ENCODE measurements at places on chromosomes 13 and 19.
A peak's percentile ranks its signal among the peaks of the same experiment; 100 is the strongest.

DNA sequence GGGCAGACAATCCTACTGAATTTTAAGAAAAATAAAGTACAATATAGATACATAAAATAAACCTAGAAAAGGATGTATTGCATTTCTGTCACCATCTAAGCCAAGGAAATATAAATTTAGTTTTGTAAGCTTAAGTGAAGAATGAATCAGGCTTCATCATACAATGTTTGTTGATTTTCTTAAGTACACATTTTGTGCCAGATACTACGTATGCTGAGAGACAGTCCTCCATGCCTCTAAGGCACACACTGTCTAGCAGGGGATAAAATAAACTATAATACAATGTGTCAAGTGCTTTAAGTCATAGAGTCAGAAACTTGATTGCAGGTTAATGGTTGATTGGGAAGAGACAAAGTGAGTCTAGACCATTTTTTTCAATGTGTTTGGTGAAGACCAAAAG, 465.7 kb downstream of the TBC1D4 start:
- DNase-seq, result no peak

- DNase-seq, result no peak
Measured at GRCh38 chr19:45469945-45470761, 2.4 kb downstream of the FOSB start.

GRCh38 chr19:5228932-5229777, 111.5 kb downstream of the PTPRS start:
- DNase-seq, result no peak

DNA sequence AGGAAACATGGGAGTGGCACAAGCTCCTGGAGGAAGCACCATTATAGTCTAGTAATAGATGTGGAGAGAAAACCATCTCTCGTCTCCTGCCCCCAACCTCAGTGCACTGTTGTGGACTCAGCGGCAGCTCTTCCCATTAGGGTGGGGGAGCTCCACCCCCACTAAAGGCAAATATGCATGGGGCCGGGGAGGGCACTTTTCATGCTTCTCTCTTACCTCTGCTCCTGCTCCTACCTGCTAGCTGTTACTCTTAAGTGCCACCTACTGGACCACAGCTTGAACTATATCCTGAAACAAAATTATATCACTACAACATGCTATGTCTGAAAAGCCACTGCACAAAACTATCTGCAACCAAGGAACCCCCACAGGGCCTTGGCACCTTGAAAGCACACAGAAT, 112.6 kb upstream of the DACH1 start:
- DNase-seq, result no peak

GRCh38 chr13:90997951-90998350, 349.5 kb upstream of the MIR17HG start:
- no peak for DNase-seq

GRCh38 chr19:49567861-49568441, 12.4 kb downstream of the NOSIP start:
- DNase-seq, result no peak

- DNase-seq, result no peak
Measured at GRCh38 chr13:23433171-23434153, at the start of gene SACS. SACS (minus strand) TSS chr13:23433702; CDS start chr13:23411239, 22,463 bp downstream.

DNA sequence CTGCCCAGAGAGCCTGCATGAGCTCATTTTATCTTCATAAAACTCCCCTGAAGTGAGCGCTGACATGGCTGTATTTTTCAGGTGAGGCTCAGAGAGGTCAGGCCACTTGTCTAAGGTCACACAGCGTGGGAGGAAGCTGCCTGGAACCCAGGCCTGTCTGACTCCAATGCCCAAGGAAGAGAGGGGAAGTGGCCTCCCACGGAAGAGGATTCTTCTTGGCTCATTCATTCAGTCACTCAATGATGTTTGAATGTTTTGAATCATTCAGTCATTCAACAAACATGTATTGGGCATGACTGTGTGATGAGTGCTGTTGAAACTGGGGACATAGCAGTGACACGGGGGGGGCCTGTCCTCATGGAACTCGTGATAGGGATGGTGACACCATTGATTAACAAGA, 12.0 kb downstream of the ACTL9 start:
- DNase-seq, result no peak

DNA sequence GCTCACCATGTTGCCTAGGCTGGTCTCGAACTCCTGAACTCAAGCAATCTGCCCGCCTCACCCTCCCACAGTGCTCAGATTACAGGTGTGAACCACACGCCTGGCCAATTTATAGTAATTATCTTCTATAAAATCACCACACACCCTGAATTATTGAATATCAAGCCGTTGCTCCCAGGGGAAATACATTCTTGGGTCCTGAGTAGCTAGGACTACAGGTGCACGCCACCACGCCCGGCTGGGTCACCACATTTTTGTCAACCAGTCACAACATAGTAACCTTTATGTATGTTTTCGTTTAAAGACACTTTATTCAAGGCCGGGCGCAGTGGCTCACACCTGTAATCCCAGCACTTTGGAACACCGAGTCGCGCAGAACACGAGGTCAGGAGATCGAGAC, 8.3 kb downstream of the CBLC start:
- DNase-seq, result no peak

- DNase-seq, result peak; percentile 68
Measured at GRCh38 chr13:35694549-35695447, 218.3 kb upstream of the MAB21L1 start.

- DNase-seq, result no peak
Measured at GRCh38 chr13:72025836-72026235, 158.8 kb upstream of the DACH1 start.

- no peak for DNase-seq
Measured at GRCh38 chr19:30148039-30148790, 206.2 kb downstream of the URI1 start.

DNA sequence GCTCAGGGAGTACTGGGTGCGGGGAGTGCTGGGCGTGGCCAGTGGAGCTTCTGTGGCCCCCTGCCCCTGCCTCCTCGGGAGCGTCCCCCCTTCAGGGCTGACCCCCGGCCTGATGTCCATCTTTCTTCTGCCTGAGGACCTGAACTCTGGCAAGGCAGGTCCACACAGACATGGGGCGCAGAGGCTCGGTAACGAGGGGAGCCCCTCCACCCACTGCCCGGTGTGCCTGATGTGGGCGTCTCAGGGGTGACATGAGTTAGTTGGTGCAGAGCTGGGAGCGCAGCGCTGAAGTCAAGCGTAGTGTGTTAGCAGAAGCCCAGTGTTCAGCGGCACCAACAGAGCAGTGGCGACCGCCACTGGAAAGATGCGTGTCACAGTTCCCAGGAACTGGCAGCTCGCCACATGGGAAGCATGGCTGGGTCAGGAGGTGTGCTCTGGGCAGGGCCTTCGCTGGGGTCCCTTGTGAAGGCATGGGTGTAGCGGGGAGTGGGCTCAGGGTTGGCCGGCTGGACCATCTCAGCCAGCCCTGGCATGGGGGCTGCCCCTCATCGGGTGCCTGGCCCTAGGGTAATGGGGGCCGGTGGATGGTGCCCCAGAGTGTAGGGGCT, 11.5 kb downstream of the THOP1 start:
- no peak for DNase-seq

DNA sequence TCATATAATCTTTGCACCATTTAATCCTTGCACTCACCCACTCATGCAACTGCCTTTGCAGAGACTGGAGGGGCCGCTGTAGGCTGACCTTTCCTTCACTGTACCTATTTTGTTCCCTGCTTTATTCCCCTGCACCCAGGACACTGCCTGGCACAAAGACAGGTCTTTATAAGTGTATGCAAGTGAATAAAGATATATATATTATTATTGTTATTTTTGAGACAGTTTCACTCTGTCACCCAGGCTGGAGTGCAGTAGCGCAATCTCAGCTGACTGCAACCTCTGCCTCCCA, 3.8 kb downstream of the ALOX5AP start:
- no peak for DNase-seq

- DNase-seq, result no peak
Measured at GRCh38 chr13:31638577-31638976, 100.7 kb upstream of the RXFP2 start.

GRCh38 chr13:76723551-76724232, 162.5 kb downstream of the KCTD12 start:
- no peak for DNase-seq

- no peak for DNase-seq
Measured at GRCh38 chr19:49084206-49085019, 838 bp upstream of the SNRNP70 start.

GRCh38 chr13:77053192-77053591, 26.2 kb upstream of the FBXL3 start:
- DNase-seq, result no peak

DNA sequence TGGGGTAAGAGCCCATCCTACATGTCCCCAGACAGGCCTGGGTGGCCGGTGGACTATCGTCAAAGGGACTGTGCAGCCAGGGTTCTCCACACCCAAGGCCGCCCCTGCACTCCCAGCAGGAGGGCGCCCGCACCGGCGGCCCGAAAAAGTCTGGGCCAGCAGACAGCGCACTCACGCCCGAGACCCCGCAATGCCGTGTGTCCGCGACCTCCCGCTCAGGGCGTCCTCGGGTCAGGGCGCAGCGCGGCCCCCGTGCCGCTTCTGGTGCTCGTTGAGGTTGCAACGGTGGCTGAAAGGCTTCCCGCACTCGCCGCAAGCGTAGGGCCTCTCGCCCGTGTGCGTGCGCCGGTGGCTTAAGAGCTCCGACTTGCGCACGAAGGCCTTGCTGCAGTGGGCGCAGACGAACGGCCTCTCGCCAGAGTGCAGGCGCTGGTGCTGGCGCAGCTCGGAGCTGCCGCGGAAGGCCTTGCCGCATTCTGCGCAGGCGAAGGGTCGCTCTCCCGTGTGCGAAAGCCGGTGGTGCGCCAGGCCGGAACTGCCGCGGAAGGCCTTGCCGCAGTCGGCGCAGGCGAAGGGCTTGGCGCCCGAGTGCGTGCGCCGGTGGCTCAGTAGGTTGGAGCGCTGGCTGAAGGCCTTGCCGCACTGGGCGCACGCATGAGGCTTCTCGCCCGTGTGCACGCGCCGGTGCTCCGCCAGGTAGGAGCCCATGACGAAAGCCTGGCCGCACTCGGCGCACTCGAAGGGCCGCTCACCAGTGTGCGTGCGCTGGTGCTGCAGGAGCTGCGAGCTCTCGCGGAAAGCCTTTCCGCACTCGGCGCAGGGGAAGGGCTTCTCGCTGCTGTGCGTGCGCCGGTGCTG, 2.8 kb upstream of the A1BG start:
- DNase-seq, result peak; percentile 72

GRCh38 chr13:26721251-26722121, 39.1 kb downstream of the GPR12 start:
- DNase-seq, result no peak

GRCh38 chr19:41621226-41621625, 5.6 kb downstream of the CEACAM4 start:
- no peak for DNase-seq

DNA sequence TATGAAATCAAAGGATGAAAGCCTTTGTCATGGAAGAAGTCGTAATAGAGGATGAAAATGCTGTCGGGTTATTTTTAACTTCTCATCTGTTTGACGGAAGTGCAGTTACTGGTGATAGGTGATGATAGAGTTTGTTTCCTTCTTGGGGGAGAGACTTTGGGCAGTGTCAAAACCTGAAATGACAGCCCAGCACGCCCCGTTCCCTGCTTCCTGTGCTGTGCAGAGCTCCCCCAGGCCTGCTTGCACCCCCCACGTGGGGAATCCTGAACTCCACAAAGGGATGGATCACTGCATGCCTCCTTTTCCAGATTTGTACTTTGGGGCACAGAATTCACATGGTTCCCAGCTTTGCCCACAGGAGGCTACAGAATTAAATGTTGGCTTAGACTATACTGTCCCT, 102.7 kb downstream of the ATP11A start:
- no peak for DNase-seq
